ENCODE measurements at places on chromosomes 2 and 18.

- no peak for DNase-seq
Measured at GRCh38 chr2:149342509-149342908, 12.1 kb downstream of the LYPD6 start.

DNA sequence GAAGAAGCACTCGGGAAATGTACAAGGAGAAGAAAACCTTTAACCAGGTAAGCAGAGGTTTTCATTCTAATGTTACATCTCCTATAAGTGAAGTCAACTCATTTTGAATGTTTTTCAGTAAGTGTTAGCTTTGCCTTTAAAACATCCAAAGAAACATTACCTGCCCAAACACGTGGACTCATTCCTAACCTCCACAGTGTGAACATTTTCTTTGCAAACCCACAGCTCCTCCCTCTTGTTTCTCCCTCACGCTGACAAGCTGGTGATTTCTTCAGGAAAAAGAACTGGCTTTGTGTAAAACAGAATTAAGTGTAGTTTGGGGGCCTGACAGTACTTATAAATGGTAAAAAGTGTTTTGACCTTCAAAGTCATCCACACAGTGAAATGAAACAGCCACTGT, 72.5 kb downstream of the MTCL1 start:
- DNase-seq, result no peak

- DNase-seq, result no peak
Measured at GRCh38 chr2:43676322-43677050, at the start of gene C1GALT1C1L. C1GALT1C1L (minus strand) TSS chr2:43676429; CDS start chr2:43676322, 107 bp downstream.

GRCh38 chr2:3001615-3002560, 375.7 kb downstream of the EIPR1 start:
- peak; percentile 73 for DNase-seq

DNA sequence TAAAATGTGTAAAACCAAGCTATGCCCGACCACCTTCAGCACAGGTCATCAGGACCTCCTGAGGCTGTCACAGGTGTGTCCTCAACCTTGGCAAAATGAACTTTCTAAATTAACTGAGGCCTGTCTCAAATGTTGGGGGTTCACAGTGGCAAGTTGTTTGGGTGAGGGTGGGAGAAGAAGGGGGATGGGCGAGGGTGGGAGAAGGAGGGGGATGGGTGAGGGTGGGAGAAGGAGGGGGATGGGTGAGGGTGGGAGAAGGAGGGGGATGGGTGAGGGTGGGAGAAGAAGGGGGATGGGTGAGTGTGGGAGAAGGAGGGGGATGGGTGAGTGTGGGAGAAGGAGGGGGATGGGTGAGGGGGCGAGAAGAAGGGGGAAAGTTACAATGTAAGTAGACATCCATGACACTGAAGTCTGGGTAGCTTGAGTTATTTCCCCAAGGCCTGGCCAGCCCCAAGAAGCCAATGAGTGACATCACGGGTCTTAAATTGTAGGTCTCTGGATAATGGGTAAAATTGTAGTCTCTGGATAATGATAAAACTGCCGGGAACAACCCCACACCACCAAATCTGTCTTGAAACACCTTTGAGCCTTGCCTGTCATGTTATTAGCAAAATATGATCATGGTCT, 56.3 kb downstream of the TIMM21 start:
- DNase-seq, result no peak

GRCh38 chr2:16169381-16169960, 229.1 kb downstream of the MYCN start:
- DNase-seq, result no peak

DNA sequence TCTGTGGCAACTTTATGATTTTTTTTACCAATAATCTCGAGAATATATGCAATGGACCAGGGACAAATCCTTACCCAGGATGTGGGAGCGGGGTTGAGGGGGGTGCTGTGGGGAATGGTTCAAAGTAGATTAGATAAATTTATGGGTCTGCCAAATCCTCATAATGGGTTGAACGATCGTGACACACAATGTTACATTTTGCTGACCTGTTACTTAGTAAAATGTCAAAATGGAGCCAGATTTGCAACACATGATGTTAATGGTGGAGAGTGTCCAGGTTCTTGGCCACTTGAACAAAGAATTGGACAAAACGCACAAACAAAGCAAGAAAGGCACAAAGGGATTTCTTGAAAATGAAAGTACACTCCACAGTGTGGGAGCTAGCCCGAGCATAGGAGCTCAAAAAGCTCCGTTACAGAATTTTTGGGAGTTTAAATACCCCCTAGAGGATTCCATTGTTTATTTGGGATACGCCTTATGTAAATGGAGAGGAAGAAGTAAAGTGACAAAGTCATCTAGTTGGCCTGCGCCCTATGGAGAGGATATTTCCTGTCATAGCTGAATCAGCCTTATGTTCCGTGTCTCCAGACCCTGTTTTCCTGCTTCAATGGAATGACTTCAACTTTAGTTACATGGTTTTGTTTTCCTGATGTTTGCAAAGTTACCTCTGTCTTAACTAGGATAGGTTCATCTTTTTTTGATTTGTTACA, 776.0 kb downstream of the DCC start:
- DNase-seq, result no peak

- DNase-seq, result no peak
Measured at GRCh38 chr2:36756438-36756837, 59.9 kb downstream of the VIT start.

- DNase-seq, result no peak
Measured at GRCh38 chr2:3176071-3176868, 201.3 kb downstream of the EIPR1 start.

- no peak for DNase-seq
Measured at GRCh38 chr2:10930721-10931516, 19.2 kb downstream of the KCNF1 start.

DNA sequence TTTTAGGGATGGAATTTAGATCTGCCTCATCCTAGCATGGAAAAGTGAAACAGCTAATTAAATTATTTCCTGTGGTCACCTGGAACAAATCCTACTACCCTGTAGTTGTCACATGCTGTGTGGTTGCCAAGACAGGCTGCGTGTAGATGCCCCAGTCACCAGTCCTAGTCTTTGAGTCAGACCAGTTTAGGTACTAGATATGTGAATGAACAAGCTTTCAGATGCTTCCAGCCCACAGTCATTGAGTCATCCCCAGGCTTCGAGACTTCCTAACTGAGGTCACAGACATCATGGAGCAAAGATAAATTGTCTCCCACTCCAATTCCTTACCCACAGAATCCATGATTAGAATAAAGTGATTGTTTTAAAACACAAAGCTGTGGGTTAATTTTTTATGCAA, 35.8 kb upstream of the GRB14 start:
- DNase-seq, result no peak

DNA sequence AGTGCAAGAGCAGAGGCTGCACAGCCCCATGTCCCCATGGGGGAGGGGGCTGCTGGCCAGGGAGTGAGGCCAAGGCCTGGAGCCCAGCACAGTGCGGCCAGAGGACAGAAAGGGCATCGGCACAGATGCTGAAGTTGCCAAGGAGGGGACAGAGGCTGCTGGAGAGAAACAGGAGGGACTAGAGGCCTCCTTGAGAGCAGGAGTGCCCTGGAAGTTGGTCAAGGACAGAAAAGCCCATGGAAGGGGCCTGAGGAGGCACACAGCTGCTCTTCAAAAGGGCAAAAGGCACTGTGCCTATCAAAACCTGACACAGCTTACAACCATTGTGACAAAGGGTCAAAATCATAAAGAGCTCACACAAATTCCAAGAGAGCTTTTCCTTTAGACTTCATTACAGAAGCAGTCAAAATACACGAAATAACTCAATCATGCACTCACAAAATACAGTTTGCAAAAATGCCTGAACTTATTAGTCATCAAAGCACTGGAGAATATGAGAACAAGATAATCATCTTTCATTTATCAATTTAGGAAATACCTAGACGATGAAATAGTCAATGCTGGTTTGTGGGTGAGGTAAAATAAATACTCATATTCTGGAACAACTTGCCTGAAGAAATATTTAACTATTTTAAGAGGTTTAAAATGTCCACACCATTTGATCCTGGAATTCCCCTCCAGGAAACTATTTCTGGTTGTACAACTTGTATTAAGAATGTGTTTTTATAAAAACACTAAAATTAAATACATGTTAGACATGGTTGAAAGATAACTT, 79.6 kb downstream of the USP40 start:
- DNase-seq, result no peak

GRCh38 chr18:22408059-22408458, 9.7 kb downstream of the CTAGE1 start:
- DNase-seq, result no peak

DNA sequence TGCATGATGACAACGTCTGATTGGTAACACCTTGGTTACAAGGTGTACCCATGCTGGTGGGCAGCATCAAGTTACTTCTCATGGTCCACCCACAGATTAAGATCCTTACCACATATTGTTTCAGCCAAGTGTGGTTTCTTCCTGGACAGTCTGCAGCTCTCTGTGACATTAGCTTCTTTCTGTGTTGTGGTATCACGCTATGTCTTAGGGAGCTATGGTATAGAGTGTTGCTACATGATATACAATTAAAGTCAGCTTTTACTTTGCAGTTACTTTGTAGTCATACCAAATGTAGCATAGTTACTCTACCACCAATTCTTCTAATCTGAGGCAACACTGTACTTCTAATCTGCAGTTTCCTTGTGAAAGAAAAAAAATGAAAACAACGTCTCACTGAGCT, 48.8 kb downstream of the ZCCHC2 start:
- no peak for DNase-seq

DNA sequence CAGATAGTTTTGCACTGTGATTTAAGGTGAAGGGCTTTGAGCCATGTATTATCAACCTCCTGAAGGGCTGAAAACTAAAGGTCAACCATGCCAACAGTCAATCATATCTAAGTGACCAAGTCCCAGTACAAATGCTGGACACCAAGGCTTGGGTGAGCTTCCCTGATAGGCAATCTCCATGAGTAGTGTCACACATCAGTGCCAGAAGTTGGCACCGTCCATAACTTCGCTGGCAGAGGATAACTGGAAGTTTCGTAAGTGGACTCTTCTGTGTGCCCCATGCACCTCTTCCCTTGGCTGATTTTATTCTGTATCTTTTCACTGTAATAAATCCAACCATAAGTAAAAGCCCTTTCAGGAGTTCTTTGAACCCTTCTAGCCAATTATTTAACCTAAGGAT, 13.2 kb downstream of the REV1 start:
- DNase-seq, result no peak

DNA sequence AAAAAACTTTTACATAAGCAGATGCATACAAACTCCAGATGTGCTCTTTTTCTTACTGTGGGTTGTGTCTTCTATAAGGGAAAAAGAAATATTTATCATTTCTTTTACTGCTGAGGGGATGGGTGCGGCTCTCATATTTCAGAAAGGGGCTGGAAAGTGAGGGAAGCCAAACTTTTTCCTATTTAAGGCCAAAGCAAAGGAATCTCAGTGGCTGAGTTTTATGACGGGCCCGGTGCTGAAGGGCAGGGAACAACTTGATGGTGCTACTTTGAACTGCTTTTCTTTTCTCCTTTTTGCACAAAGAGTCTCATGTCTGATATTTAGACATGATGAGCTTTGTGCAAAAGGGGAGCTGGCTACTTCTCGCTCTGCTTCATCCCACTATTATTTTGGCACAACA, at the start of gene COL3A1:
TSS of gene COL3A1 (plus strand) at position 210 of the 400 bp plus-strand sequence. CDS start at position 327, 117 bp downstream.
- no peak for DNase-seq

- DNase-seq, result no peak
Measured at GRCh38 chr18:58255701-58256311, 211.8 kb downstream of the NEDD4L start.

DNA sequence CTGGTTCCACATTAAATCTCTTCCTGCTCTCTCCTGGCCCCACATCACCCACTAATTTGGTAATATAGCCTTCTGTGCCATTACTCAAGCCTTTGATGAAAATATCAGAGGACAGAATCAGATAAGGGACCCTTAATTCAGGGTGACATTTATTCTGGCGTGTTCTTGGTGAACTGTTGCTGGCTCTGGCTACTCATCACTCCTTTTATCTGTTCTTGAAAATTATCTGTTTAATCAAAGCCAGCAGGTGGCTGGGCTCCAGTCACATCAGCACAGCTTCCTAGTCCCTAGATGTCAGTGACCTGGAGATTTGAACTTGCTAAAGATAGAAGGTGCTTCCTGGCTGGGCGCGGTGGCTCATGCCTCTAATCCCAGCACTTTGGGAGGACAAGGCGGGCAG, 26.9 kb upstream of the SLC35F6 start:
- DNase-seq, result no peak

GRCh38 chr2:165067643-165068486, 112.5 kb upstream of the SLC38A11 start:
- peak; percentile 82 for DNase-seq

- DNase-seq, result no peak
Measured at GRCh38 chr2:17052001-17052400, 386.4 kb upstream of the CYRIA start.

DNA sequence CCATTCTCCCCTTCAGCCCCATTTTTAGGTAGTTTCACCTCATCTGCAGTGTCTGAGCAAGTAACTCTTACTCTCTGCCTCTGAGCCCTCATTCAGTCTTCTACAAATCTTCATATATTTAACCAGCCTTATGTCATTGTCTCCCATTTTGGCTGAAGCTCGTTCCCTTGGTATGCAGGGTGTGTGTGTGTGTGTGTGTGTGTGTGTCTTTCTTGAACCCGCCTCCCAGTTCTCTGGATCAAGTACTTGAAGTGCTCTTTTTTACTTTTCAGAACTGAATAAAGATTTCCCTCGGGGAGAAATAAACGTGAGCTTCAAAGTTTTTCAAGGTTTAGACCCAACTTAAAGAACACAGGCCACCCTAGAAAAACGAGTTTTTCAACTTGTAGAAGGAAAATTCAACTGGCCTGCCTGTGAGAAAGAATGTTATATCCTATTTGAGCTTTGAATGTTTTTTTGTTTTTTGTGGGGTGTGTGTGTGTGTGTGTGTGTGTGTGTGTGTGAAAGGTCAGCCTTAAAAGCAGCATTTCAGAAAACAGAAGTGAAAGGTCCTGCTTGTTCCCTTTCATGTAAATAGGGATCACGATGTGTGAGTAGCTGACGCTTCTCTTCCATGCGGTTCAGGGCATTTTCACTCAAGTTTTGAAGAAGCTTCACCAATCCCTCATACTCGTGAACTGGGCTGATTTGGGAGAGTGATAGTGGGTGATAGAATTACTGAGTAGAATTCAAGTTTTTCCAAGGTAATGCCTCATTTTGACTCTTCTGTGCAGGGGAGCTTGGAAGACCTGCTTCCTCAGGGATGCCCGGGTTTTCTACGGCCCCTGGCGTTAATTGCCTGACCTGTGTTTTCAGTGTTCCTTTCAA, 50.6 kb upstream of the EML6 start:
- no peak for DNase-seq

DNA sequence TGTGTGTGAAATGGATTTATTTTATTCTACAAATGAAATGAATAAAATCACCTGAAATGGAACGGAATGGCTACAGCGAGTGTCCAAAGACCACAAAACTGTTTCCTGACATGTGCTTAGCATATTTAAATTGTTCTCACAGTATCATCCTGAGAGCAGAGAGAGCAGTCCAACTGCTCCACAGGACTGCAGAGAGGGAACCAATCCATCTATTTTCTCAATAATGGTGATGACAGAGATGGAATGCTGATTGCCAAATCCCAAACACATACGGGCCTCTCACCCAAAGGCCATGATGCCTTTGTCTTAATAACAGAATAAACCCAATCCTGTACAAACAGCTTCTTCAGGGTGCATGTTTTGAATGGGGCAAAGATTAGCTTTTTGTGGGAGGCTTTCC, 41.1 kb downstream of the STAT1 start:
- DNase-seq, result no peak

GRCh38 chr2:42835577-42836371, 43.4 kb upstream of the HAAO start:
- no peak for DNase-seq

GRCh38 chr2:166764216-166764615, 124.1 kb upstream of the XIRP2 start:
- no peak for DNase-seq

Measured in DMS79 (cell line).